HuH-7 (cell line): ENCODE measurements at places on chromosomes 16 and 17.
A peak's percentile ranks its signal among the peaks of the same experiment; 100 is the strongest.

- no peak for DNase-seq
These were observed 3.7 kb upstream of the VAT1L start for GRCh38 chr16:77784441-77785372.

- no peak for DNase-seq
These were observed 104.6 kb downstream of the SEC14L1 start for GRCh38 chr17:77245162-77245926.

DNA sequence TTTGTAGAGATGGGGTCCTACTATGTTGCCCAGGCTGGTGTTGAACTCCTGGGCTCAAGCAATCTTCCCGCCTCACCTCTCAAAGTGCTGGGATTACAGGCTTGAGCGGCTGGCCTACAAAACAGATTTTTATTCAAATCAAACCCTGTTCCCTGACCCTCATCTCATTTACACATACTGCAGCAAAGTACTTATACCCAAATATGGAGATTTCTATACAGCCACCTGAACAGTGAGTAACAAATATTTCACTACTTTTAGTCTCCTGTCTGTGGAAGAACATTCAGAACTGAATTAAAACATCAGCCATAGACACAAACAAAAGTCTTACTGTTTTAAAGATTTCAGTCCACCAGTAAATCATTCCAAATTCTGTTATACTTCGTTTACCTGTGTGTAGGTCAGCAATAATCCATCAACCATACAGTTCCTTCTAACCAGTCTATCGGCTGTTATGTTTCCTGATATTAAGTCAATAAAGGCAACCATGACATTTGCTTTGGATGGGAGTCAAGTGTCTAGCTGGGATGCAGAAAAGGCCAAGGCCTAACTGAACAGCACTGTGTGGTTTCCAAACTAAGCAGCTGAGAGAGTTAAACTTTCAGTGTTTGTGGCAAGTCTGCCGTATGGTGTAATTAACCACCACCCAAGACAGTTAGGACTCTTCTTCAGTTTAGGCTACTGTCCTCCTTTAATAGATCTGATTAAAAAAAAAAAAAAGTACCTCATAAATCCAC is 22.3 kb downstream of the ERN1 start:
- DNase-seq, result no peak

GRCh38 chr16:28264656-28265055 is 27.7 kb upstream of the SBK1 start:
- DNase-seq, result peak; percentile 57

DNA sequence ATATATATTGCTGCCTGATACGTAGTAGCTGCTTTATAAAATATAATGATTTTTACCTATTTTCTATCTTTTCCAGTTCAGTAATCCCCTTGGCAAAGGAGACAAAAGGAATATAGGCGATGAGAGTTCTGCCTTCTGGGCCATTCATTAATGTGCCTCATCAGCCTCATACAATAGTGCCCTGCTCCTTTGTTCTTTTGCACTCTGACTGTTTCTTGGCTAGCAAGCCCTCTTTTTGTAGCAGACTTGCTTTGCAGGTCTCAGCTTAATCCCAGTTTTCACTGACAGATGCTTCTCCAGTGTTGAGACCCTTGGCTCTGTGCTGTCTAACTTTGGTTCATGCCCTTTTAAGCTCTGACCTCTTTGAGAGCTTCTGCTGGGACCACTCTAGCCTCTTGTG is 10.4 kb downstream of the HSD17B2 start:
- DNase-seq, result no peak

DNA sequence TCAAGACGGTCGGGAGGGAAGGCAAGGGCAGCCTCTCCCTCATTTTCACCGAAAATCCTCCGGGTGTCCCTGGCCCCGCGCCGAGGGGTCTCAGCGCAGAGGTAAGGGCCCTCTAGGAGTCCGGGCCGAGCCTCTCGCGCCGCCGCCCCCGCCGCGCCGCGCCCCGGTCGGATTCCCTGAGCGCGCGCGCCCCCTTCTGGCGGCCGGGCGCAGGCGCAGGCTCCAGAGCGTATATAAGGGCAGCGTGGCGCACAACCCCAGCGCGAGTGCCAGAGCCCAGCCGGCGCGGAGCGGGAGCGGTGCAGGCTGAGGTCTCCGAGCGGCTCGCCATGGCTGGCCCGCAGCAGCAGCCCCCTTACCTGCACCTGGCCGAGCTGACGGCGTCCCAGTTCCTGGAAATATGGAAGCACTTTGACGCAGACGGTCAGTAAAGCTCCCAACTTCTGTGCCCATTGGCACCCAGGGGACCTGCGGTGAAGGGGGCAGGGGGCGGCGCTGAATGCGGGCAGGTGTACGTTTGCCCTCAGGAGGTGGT is at the start of gene CALB2:
Gene CALB2, plus strand, starts transcription at position 260 of the 535 bp plus-strand sequence. Its CDS starts 70 bp downstream, at position 330.
- DNase-seq, result peak; percentile 78

DNA sequence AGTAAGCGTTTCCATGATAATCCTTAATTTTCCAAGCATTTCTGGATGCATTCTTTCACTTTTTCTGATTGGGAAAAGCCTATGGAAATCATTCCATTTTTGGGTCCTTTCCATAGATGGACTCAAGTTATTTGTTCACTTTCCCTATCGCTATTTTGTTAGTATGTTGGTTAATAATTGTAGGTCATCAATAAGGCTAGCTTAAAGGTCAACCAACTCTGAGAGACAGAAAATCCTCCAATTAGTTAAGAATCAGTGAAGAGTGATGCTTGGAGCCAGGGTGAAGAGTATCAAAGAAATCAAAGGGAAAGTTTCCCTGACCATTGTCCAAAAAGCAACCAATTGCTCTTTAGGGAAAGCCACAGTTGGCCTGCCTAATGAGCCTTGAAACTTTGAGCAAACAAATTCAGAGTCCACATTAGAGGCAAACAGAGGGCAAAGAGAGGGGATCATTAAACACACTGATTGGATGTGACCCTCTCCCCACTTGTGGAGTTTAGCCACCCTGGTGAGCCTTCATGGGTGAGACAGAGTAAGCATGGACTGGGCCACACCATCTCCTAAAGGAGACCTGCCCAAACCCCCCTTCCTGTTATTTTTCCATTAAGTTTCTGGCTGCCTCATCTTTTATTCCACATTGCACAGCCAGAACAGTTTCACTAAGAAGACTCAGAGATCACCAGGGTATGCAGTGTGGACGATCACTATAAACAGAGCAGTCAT is 133.4 kb upstream of the DYNLRB2 start:
- DNase-seq, result peak; percentile 40

- DNase-seq, result no peak
These were observed 62.6 kb downstream of the ZFHX3 start for GRCh38 chr16:72985148-72985941.

DNA sequence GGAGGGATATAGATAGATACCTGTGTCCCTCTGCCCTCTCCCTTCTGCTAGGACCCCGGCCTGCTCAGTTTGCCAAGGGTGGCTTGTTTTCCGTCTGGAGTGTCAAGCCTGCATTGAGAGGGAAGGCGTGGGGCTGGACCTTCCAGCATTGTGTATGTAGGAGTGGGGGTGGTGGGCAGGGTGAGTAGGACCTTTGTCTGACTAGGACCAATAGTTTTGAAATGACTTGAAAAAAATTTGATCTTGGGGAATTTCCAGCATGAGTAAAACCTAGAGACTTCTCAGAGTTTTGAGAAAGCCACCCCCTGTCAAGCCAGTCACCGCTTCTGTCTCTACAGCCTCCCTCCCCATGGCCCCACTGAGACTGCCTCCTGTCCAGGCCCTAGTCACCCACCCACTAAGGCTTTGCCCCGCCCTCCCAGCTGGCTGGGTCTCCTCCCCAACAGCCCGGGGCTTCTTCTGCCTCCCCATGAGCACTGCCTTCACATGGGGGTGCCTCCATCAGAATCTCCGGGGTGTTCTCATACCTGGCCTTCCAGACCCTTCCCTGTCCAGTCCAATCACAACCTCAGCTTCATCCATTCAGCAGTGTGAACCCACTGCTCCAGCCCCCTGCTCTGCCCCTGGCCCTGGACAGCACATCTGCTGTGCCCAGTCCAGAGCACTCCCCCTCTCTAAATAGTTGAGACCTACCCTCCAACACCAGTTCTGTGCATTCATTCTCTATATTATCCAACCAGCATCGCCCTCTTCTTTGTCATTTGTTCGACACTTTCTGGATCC is 207.0 kb downstream of the MSI2 start:
- no peak for DNase-seq
